ENCODE measurements at places on chromosomes 2 and 18.

DNA sequence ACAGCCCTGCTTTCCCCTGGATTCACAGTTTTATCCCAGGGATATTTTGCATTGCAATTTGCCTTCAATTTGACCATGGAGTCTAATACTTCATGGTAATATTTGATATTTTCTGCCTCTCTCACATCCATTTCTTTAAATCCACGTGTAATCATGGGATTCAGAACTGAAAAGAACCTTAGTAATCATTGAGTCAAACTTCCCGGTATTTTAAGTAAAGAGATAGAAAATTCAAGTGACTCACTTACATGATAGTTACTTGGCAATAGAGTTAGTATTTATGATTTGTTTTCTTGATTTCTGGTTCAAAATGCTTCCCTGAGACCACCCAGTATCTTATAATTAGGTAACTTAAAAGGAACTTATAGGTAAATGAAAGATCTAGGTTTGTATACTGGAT is 33.7 kb upstream of the CDC42EP3 start:
- no peak for DNase-seq

- DNase-seq = no peak
Observed at GRCh38 chr2:110219496-110220189, 7.3 kb upstream of the MTLN start.

DNA sequence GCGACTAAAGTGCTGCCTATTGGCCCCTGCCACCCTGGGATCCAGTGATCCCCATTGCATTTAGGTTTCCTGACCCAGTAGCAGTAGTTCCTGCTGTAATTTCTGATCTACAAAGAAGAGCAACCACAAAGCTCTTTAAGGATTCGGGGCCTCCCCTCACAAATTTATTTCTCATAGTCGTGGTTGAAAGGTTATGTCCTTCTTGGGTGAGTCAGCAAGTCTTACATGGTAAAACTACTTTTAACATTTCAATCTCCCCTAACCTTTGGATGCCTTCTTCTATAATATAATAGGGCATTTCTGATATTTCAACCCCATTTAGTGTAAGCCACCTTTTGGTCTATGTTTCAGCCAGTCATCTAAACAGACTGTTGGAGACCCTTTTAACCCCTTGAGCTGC is 14.9 kb downstream of the PIKFYVE start:
- DNase-seq = no peak

GRCh38 chr2:172233987-172234715 is 131.5 kb upstream of the DLX2 start:
- DNase-seq = no peak

- no peak for DNase-seq
Observed at GRCh38 chr2:238831177-238831576, 16.7 kb upstream of the TWIST2 start.

DNA sequence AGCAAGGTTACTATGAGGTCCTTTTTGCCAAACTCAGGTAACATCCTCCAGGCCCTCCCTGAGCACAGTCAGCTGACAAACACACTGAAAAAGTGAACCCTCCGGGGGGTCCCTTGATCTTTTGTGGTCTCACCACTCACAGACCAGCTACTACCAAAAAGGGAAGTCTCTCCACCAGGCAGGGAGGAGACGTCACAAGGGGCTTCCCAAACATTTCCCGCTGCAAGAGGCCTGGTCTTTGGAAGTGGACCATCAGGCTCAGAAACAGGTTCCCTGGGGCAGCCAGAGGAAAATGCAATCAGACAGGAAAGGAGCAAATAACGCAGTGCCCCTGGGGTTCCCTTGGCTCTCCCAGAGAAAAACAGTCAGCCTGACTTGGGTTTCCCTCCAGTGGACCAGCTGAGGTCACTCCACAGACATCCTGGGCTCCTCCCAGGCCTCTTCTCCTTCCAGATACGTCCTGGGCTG is 38.7 kb upstream of the POMC start:
- DNase-seq = no peak

- DNase-seq = no peak
Observed at GRCh38 chr2:170929686-170930050, 615 bp downstream of the GORASP2 start.

DNA sequence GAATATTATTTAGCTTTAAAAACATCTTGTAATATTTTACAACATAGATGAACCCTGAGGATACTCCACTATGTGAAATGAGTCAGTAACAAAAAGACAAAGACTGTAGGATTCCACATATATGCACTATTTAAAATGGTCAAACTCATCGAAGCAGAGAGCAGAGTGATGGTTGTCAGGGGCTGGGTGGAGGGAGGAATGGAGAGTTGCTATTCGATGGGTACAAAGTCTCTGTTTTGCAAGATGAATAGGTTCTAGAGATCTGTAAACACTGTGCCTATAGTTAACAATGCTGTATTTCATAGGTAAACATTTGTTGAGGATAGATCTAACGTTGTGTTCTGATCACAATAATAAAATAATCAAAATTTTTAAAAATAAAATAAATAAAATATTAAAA is 1675.9 kb upstream of the CELF4 start:
- DNase-seq = no peak

GRCh38 chr2:230984393-230985220 is 11.3 kb upstream of the SPATA3 start:
- DNase-seq = no peak

- DNase-seq = no peak
Observed at GRCh38 chr2:212213191-212213590, 325.4 kb downstream of the ERBB4 start.

DNA sequence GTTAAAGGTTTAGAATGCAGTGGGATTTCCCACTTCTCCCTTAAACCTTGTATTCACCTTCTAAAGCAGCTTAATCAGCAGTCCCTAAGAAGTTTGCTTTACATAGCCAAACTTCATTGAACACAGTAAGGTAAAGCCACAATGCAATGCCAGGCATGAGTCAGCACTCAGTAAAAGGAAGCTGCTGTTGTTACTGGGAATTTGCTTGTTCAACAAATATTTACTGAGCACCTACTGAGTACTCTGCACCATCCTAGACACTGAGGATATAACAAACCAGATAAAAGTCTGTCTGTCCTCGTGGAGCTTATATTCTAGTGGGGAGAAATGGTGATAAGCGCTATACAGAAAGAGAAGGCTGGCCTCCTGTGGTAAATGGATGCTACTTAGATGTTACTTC is 162.7 kb downstream of the PKP4 start:
- DNase-seq = no peak

DNA sequence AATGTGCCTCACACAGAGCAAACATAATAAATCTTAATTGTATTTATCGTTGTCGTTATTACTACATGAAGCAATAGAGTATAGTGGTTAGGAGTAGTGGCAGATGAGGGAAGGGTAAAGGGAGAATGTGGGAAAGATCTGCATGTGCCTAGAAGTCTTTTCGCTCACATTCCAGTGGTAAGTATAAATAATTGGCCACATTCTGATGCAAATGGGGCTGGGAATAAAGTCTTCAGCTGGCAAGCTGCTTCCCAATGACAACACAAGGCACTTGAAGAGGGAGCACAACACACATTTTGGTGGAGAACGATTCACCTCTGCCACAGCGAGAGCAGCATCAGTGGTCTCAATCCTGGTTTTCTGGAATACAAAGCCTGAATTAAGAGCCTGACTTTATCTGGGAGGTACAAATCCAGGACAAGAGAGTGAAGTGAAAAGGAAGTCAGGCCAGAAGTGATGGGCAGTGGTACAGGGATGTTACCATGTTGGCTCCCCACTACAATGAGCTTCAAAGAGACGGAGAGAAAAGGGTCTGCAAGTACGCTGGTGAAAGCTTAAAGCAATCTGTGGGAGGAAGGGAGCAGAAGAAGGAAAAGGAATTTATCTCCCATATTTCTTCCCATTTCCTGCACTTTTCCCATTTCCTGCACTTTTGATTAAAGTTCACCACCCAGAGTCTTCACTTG is 112.3 kb downstream of the ARHGAP15 start:
- no peak for DNase-seq

DNA sequence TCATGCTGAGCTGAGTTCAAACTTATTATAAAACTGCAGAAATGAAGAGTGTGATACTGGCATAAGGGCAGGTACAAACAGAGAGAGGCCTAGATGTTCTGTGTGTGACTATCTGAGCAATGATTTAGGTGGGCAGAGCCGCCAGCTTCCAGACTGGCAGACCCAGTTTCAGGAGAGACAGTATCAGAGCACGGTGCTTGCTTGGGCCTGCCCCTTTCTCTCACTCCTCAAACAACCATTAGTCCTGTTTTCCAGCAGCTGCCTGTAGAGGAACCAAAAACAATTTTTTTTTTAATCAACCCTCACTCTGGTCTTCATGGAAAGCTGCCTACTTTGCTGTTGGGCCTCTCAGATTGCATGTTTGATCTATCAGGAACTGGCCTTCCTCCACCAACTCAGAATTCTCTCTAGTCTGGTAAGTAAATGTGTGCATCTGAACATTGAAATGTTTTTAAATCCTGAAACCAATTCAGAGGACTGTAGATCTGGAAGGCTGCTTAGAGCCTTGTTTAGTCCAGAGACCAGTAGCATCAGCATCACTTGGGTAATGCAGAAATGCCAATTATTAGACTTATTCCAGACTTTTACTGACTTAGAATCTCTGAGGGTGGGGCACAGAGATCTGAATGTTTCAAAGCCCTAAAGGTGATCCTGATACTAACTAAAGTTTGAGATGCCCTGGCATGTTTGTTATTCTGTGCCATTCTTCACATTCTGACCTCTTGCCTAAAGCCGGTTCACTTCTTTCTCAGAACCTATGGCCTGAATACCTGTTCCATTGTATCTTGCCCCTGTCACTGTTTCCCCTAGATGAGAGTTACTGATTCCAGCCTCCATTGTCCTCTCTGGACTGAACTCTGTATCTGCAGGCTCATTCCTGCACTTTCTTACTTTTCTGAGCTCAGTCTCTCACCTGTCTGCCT is 24.8 kb upstream of the CRIM1 start:
- no peak for DNase-seq

GRCh38 chr2:50335433-50335832 is 696.5 kb downstream of the NRXN1 start:
- no peak for DNase-seq

DNA sequence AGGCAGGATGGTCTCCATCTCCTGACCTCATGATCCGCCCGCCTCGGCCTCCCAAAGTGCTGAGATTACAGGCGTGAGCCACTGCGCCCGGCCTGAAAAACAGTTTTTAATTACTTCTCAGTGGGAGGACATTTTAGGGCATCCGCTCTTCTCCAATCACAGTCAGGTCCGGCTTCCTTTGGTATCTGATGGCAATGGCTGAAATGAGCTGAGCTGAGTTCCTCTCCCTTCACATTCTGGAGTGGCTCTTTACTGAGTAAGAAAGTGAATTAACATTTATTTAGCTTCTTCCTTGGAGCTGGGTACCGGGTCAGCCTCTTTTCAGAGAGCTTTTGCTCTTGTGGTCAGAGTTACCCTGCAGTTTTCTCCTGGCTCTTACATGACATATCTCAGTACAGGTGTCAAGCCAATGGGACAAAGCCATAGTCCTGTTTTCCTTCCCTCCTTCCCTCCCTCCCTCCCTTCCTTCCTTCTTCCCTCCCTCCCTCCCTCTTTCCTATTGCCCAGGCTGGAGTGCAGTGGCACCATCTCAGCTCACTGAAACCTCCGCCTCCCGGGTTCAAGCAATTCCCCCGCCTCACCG is 1.1 kb upstream of the TTC27 start:
- no peak for DNase-seq

- no peak for DNase-seq
Observed at GRCh38 chr2:202750763-202751427, 116.1 kb downstream of the FAM117B start.

GRCh38 chr2:99961196-99961913 is 181.0 kb downstream of the AFF3 start:
- DNase-seq = no peak

GRCh38 chr2:159617646-159618045 is 1.3 kb upstream of the BAZ2B start:
- DNase-seq = peak; percentile 67

GRCh38 chr2:189285349-189285748 is 105.8 kb upstream of the COL5A2 start:
- no peak for DNase-seq

DNA sequence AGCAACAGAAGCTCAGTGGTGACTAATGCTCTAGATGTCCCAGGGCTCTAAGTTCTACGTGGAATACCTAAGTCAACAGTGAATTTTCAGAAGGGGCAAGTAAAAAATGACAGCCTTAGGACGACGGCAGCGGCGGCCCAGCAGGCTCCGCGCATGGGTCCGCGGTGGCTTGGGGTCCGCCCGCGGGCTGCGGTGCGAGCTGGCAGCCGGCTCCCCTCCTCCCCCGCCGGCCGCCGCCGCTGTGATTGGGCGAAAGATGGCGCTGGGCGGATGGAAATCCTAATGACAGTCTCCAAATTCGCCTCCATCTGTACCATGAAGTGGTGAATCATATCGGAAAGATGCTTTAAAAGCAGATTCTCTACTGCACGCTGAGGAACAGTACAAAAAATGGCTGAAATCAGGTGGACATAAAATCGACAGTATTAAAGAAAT is 74.7 kb downstream of the HNRNPLL start:
- DNase-seq = peak; percentile 75

DNA sequence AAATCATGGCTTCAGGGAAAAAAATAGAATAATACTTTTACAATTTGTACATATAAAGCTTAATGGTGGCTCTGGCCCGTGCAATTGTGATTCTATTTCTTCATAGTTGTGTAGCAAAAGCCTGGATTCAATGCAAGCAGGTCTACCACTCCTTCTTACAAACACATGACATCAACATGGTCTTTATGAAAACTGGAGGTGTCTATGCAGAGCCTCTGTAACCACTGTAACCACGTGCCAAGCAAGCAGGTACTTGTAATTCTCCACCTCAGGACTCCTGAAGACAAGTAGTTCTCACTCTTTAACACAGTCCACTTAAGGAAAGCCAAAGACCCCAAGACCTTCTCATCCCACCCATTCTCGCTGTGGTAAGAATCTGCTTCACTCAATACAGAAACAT is 62.6 kb downstream of the METTL4 start:
- no peak for DNase-seq

GRCh38 chr2:60490441-60490840 is 63.0 kb downstream of the BCL11A start:
- no peak for DNase-seq

DNA sequence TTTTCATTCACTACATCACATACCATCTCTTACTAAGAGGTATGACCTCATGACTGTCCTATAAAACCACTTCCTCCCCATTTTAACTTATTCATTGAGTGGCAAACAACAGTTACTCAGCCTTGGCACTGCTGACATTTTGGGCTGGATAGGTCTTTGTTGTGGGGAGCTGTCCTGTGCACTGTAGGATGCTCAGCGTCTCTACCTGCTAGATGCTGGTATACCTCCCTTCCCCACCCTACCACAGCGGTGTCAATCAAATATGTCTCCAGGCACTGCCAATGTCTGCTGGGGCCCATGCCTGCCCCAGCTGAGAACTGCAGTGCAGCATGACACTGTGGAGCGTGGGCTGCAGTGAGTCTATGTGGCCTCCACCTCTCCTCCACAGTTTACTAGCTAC is 76.3 kb upstream of the MGAT4A start:
- no peak for DNase-seq

- no peak for DNase-seq
Observed at GRCh38 chr2:152343426-152343825, 8.5 kb downstream of the FMNL2 start.

Data from NCI-H1694 treated with DMSO at 0.1 percent for 48 hours (cell line).